ENCODE measurements at places on chromosomes 7 and 10.

GRCh38 chr7:5502721-5503243, 79.1 kb upstream of the TNRC18 start:
- DNase-seq: no peak

DNA sequence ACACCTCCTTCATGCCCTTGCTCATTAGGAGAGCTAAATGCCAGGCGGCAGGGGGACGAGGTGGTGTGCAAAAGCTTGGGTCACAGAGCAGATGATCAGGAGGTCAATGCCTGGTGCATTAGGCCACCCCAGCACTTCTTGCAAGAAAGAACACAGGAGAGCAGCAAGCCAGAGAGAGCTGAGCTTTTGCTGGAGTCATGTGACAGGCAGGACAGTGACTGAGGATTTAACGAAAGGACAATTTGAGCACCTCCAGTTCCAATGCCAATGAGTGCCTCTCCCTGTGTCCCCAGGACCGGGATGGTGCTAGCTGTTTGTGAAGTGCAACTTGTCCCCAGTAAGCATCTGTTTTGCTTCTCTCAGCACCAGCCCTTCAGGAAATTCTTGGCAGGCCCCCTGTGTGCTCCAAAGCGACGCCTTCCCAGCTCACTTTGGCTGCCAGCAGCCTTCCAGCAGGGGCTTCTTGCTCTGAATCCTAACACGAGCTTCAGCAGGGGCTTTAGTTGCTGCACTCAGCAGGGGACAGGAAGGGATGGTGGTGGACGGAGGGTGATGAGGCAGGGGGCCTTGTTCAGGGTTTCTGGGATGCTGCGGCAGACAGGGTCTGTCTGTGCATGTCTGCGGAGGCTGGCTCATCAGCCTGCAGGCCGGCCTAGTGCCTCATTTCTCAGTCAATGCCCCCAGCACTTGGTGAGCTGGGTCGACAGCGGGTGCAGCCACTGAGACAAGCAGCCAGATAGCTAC, 368.1 kb downstream of the RPS24 start:
- no peak for DNase-seq

GRCh38 chr10:43686414-43686813, 37.7 kb upstream of the ZNF32 start:
- DNase-seq: no peak

- DNase-seq: peak; percentile 42
Measured at GRCh38 chr7:83347945-83348444, 185.3 kb upstream of the PCLO start.

DNA sequence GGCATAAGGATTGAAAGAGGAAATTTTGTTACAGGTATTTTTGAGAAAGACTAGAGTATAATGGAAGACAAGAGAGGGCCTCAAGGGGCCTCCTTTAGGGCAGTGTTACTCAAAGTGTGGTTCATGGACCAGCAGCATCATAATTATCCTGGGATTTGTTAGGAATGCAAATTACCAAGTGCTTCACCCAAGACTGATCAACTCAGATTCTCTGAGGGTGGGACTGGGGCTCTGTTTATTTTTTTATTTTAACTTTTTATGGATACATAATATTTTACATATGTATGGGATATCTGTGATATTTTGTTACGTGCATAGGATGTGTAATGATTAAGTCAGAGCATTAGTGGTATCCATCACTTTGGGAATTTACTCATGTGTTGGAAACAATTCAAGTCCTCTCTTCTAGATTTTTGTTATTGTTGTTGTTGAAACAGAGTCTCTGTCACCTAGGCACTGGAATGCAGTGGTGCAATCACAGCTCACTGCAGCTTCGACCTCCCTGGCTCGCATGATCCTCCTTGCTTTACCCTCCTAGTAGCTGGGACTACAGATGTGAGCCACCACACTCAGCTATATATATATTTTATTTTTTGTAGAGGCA, 2.2 kb upstream of the KCTD7 start:
- no peak for DNase-seq

DNA sequence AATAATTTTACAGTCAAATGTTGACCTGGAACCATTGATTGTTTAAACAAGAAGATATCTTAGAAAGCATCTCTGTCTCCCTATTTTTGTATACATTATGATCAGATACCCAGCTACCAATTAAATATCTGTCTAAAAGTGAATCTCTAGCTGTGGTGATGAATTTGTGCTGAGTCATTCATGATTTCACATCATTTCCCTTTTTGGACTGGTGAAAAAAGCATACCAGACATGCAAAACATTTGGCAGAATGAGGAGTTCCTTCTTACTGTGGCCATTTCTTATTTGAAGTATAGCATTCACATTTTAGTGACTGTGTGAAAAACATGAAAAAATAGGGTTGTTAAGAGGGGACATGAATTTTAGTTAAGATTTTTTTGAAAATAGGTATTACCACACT, 98.0 kb upstream of the GATA3 start:
- DNase-seq: no peak

DNA sequence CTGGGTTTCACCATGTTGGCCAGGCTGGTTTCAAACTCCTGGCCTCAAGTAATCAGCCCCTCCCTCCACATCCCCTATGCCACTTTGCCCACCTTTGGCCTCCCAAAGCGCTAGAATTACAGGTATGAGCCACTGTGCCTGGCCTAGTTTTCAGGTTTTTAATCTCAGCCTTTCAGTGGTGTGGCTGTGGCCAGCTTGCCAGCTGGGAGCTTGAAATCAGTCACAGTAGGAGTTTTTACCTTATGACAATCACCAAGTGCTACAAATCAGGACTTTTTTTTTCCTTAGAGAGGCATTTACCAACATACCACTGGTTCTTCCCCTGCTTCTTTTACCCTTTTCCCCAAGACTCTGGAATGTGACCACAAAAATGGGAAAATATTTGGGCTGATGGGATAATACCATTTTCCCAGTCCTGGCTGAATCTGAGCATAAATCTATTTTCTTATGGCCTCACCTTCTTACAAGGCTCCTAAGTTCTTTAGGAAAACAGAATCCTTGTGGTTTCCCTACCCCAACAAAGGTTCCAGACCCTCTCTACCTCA, 6.2 kb downstream of the STEAP4 start:
- no peak for DNase-seq

DNA sequence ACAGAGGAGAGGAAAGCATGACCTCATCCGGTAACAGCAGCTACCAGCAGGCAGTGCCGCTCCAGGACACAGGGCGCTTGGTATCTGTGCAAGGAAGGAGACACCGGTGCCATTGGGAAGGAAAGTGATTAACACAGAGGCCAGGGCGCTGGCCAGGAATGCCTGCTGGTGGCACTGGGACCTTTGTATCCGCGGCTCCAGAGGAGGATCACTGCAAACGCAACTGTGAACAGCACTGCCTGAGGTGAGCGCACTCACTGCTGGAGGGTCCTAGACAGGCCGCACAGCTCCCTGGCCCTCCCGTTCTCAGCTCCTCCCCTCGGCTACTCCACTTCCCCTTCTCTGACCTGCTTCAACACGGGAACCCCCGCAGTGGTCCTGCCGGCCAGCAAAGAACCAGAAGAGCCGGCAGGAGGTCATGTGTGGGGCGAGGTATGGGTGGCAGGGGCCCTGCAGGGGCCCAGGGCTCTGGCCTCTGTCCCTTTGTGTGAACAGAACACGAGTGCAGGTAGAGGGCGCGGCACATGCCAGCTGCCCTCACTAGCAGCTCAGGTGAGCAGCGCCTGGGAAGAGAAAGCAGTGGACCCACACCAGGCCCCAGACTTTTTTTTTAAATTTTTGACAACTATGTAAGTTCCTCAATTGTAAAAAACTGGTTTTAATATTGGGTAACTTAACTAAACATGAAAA, 107.6 kb downstream of the VIPR2 start:
- DNase-seq: no peak

DNA sequence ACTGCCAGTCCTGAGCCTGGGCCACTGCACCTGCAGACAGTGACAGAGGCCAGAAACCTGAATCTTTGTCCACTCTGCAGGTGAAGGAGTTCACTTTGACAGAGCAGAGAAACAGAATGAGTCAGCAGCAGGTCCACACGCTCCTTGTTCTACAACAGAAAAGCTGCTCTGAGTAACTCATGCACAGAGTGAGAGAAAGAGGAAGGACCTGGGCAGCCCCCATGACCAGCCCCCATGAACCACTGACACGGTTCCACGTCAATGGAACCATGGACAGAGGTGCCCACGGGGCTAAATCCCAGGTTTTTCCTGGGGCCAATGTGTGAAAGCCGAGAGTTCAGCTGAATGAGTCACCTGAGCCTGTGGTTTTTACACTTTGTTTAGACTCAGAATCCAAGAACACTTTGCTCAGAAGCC, 40.8 kb upstream of the CTBP2 start:
- DNase-seq: peak; percentile 92

DNA sequence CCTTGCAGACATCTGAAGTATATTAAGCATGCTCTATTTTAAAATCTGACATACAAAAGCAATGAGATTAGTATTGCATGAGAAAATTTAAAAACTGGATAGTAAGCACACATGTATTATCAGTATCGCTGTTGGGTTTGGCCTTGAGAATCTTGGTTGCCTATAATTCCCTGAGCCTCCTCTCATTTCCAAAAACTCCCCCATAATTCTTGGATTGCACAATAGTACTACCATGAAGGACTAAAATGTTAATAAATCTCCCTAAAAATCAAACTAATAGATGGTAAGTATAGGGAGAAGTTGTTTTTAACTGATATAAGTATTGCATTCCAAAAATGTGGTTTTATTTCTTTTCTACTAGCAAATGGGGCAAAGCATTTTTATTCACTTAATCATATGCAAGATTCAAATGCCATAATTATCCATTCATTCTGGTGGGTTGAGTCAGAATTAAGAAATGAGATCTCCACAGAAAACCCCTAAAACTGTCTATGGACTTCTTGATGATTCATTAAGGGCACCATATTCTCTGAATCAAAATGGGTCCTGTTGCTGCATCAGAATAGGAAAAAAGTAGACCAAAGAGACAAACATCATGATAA, 10.3 kb upstream of the VIM start:
- no peak for DNase-seq

DNA sequence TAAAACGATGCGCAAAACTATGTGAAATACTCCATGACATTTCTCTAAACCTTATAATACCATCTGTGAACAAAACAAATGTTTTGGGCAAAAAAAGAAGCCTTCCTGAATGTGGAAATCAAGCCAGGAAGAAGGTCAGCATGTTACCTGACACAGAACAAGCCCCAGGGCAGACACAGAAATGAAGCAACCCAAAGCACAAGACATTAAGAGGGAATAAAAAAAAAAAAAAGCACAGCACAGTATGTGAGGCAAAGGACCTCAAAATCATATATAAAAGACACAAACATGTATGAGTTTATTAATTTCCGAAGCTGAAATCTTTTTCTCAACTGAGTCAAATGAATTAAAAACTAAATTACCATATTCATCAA, 161.8 kb downstream of the SKIDA1 start:
- peak; percentile 29 for DNase-seq

GRCh38 chr10:86673827-86674581, 5.7 kb downstream of the LDB3 start:
- DNase-seq: peak; percentile 23
